Aorta (tissue), 5 donors: ENCODE measurements at places on chromosomes 12 and 14. TPM values are rescaled to one million over a fixed set of nuclear protein-coding genes. Genes with fewer than 3 reads are reported as not detected.

The TAS2R19 gene
- polyA plus RNA-seq = not detected

The RGS6 gene
- not detected for polyA plus RNA-seq

The PRPF39 gene
- polyA plus RNA-seq = 28.0 TPM

The B4GALNT3 gene
- polyA plus RNA-seq = 20.3 TPM

The TDP1 gene
- polyA plus RNA-seq = 4.5 TPM

The PIANP gene
- 7.5 TPM for polyA plus RNA-seq
